ENCODE measurements at places on chromosomes 2 and 18.

- DNase-seq, result no peak
Observed at GRCh38 chr2:5322396-5322795, 369.8 kb upstream of the SOX11 start.

DNA sequence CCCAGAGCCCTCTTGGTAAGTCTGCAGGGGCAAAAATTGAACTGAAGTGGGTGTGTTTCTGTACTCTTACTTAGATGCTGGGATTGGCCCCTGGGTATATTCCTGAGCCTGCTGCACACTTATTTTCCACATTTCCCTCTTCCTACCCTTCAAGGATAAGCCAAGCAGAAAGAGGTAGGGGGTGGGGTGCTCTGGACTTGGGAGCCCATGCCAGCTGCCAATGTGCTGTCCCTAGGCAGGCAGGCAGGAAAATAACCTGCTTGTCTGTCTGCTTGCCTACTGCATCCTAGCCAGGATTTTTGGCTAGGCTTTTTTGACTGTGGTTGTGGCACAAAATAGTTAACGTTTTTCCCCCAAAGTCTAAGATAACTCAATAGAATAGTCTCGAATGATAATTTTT lies 234.3 kb downstream of the ALK start:
- no peak for DNase-seq

GRCh38 chr2:42029171-42029570 lies 18.6 kb upstream of the PKDCC start:
- DNase-seq, result no peak

DNA sequence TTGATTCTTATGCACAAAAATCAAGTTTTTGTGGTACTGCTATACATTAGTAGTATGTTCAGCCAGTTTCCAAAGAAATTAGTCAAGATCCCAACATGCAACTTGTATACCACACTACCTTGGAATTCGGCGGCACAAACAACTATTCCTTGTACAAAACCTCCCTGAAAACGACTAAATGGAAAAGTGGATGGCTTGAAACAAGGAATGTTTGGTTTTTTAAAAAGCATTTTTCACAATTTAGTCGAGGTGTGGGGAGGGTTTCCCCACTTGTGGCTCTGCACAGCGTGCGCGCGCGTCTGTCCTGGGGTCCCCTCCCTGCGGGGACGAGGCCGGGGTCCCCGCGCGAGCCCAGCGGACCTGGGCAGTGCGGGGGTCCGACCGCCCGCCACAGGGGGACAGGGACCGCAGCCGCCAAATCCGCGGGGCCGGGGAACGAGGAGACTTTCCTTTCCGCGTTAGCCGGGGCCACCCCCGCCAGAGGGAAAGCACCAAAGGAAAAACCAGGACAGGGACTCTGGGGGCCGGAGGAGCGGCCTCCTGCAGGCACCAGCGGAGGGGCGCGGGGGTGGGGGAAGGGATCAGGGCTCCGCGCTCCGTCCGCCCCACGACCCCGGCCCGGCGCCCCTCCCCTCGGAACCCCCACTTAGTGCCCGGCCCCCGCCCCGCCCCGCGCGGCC lies 534 bp upstream of the SOCS6 start:
- DNase-seq, result peak; percentile 13

DNA sequence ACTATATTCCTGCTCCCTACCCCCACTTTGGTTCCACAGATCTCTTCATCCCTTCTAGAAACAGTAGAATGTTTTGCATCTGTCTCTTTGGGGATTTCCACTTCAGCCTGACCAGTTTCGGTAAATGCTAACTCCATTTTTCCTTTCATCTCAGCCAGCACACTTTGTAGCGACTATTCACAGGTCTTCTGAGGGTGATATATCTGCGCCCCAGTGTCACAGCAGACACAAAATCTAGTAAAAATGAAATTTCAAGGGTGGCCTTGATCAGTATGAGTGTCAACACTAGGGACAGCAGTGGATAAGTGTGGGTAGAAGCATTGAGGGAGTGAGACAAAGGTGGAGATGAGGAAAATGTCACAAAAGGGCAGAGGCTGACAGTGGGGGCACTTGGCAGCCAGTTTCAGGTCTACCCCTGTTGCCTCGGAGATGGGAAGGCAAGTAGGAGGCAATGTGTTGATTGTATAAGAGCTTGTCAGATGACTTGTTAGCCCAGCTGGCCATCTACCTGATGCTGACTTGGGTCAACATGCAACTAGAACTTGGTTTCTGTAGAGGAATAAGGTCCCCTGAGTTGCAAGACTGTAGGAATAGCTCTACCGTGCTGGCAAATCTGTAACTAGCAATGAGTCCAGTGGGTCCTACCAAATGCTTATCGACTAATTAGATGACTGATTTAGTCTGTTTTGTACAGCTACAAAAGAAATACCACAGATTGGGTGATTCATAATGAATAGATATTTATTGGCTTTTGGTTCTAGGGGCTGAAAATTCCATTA lies 60.7 kb downstream of the CXCR4 start:
- no peak for DNase-seq

- DNase-seq, result no peak
Observed at GRCh38 chr2:105181282-105181681, 60.3 kb upstream of the GPR45 start.

Data from NCI-H1105 treated with DMSO at 0.1 percent for 48 hours (cell line).